Upper lobe of left lung (tissue), 6 donors: ENCODE measurements at places on chromosomes 2 and 18.

DNA sequence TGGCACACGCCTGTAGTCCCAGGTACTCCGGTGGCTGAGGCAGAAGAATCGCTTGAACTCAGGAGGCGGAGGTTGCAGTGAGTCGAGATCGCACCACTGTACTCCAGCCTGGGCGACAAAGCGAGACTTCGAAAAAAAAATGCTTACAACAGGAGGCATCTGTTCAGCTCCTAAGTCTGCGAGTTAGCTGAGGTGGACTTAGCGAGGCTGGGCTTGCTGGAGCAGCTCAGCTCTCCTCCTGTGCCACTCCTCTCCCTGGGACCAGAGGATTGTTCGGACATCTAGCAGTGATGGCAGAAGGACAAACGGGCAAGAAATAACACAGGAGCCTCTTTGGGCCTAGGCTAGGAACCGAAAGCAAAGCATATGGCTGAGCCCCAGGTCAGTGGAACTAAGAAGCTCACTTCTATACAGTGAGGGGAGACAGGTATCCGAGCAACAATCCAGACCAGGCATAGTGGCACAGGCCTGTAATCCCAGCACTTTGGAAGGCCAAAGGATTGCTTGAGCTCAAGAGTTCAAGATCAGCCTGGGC, 260.1 kb downstream of the GLI2 start:
- no peak for DNase-seq

DNA sequence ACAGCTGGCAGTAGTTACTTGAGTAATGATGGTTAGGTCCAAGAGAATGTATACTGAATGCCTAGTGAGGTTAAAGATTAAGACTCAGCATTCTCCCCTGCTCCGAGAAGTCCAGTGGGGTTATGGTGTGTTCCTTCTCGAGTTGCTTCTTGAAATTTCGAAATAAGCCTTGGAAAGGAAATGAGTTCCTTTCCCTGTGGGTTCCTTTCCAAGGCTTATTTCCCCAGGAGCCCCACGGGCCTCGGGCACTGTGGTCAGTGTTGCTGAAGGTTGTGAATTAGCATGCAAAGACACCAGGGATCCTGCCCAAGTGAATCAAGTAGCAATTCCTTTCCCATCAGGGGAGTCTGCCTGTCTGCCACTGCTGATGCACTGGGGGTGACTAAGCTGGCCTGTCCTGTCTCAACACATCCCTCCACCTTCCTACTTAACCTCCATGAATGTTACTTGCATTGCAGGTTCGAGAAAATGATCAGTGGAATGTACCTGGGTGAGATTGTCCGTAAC, 53.6 kb downstream of the HK2 start:
- DNase-seq, result no peak

DNA sequence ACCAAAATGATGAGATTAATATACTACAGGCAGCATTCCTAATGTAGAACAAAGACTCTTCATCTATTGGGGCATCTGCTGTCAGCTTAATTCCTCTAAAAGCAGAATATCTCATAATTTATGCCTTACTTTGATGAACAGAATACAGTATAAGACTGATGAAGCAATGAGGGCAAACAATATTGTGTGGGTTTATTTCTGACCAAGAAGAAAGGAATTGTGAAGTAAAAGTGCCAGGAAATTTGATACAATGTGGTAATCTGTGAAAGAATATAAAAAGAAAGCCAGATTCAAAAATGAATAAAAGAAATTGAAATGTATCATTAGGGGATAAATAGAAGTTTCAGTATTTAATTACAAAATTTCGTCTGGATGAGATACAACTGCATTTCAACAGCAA, 78.8 kb upstream of the TTC21B start:
- no peak for DNase-seq

DNA sequence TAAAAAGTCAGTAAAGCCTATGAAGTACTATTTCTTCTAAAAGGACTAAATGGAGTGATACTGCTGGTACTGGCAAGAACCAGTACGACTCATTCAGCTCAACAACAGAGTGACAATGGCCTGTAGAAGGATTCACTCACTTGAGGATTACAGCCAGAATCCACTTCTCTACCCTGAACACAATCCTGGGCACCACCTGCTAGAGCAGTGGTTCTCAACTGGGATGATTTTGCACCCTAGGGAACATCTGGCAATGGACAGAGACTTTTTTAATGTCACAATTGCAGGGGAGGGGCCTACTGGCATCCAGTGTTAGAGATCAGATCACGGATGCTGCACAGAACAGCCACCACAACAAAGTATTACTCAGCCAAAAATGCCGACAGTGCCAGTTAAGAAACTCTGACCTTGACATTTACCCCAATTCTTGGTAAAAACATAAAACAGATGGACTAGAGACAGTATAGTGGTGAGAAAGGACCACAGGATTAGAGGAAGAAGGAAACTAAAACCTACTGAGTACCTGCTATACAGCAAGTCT, 5.0 kb downstream of the SPIRE1 start:
- no peak for DNase-seq

DNA sequence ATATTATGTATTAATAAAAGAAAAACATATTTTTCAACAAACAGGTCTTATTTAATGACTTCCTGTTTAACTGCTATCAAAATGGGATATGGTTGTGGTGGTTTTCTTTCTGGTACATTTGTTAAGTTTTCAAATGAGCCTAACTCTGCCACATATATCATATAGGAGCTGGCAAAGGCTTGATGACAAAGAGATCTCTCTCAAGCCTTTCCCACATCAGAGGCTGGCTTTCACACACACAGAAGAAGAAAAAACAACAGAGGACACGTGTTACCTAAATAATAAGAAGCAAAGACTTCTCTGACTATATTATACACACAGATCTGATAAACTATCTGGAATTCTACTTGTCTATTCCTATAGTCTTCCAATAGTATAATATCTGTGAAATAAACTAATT, 46.1 kb downstream of the CFAP36 start:
- no peak for DNase-seq
